ENCODE measurements at places on chromosomes 3 and 15. TPM values are rescaled to one million over a fixed set of nuclear protein-coding genes. Genes with fewer than 3 reads are reported as not detected.

CTDSPL gene
- polyA plus RNA-seq = 117 TPM

CILP gene
- polyA plus RNA-seq = 2.6 TPM

FSIP1 gene
- polyA plus RNA-seq = 0.86 TPM

TIMP4 gene
- 0.80 TPM for polyA plus RNA-seq

TRIM71 gene
- polyA plus RNA-seq = 8.3 TPM

SLC35G2 gene
- polyA plus RNA-seq = 5.3 TPM

CCDC39 gene
- polyA plus RNA-seq = 7.6 TPM

GLDN gene
- 0.24 TPM for polyA plus RNA-seq

PLAAT1 gene
- 0.70 TPM for polyA plus RNA-seq

SCN11A gene
- polyA plus RNA-seq = 0.88 TPM

THAP10 gene
- 6.2 TPM for polyA plus RNA-seq

PLCH1 gene
- polyA plus RNA-seq = 33.8 TPM

GOLGA6B gene
- not detected for polyA plus RNA-seq

TRIM59 gene
- polyA plus RNA-seq = 18.9 TPM

AADACL2 gene
- polyA plus RNA-seq = not detected

CPN2 gene
- polyA plus RNA-seq = not detected
